ENCODE measurements at places on chromosomes 3 and 15.
A peak's percentile ranks its signal among the peaks of the same experiment; 100 is the strongest.

DNA sequence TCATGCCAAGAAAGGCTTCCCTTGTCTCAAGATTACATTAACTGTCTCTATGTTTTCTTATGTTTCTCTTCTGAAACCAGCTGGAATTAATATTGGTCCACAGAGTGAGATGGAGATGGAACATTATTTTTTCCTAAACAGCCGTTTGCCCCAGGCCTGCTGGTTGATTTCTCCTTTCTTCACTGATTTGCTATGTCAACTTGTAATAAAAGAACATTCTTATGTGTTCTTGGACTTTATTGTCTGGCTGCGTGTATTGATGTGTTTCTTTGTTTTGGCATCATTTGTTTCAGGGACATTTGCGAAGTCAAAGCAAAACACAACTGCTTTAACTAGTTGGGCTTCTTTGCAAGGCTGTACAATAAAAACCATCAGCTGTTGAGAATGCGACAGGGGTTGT is 168.5 kb downstream of the FAM43A start:
- no peak for DNase-seq

- DNase-seq = no peak
Measured at GRCh38 chr3:45026957-45027356, 854 bp downstream of the CLEC3B start.

- no peak for DNase-seq
Measured at GRCh38 chr3:148218222-148218621, 479.5 kb upstream of the AGTR1 start.

- no peak for DNase-seq
Measured at GRCh38 chr15:79099692-79100091, 9.1 kb upstream of the RASGRF1 start.

DNA sequence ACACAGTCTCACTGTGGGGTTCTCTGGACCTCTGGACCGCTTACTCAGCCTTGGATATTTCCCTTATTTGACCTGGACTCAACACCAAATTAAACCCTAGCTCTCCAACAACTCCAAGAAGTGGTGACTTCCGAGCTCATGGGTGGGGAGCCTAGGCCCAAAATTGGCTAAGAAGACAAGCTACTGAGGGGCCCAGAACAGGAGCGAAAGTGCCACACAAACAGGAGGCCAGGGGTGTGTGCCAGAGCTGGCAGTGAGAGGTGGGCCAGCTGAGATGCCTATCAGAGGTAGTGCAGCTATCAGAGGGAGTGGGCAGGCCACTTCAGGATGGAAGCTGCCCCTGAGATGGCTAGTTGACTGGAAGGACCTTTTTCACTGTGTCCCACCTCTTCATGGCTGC is 151.1 kb upstream of the PRR20G start:
- no peak for DNase-seq

GRCh38 chr15:28897861-28898585 is 12.2 kb downstream of the APBA2 start:
- DNase-seq = no peak

DNA sequence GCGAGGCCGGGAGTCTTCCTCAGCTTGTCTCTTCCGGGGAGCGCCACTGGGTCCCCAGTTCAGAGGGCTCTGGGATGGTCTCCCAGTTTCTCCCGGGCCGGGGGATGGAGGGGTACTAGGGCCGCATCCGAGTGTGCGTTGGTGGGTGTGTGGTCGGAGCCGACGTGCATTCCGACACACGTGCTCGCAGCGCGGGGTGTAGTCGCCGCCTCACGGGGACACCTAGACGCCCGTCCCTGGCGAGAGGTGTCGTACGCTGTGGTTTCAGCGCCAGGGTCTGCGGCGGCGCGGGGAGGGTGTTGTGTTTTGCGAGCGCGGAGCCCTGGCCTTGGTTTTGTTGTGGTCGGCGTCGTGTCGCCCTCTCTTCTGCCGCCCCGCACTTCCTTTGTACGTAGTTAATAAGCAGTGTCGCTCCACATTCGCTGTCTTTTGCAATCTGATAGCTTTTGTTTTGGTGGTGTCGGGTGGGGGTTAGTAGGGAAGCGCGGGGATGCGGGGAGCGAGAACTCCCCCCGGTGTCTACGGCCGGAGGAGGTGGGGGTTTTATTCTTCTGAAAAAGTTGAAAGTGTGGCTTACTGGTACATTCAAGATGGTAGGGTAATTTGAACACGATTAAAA is 2.2 kb downstream of the IGF1R start:
- DNase-seq = no peak

GRCh38 chr15:68525815-68526214 is 53.0 kb upstream of the CORO2B start:
- no peak for DNase-seq

GRCh38 chr3:174202561-174202960 is 656.6 kb upstream of the NAALADL2 start:
- DNase-seq = peak; percentile 9

DNA sequence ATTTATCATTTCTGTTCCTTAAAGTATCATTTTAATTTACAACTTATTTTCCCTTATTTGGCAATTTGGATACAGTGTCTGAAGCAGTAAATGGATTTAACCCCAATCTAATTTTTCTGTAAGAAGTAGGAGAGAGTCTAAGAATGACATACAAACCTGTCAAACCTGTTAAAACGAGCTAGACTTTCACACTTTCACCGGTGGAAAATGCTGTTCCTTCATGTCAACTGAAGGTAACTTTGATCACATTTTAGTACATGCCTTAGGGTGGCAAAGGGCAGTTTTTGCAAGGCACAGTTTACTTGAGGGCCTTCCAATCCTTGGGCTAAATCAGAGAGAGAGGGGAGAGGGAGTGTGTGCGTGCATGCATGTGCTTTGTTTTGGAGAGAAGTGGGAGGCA is 221.4 kb downstream of the THSD4 start:
- DNase-seq = no peak

GRCh38 chr15:58701376-58701775 is 48.1 kb downstream of the ADAM10 start:
- no peak for DNase-seq
